T follicular helper cell (primary cell): ENCODE measurements at places on chromosomes 11 and 22.

DNA sequence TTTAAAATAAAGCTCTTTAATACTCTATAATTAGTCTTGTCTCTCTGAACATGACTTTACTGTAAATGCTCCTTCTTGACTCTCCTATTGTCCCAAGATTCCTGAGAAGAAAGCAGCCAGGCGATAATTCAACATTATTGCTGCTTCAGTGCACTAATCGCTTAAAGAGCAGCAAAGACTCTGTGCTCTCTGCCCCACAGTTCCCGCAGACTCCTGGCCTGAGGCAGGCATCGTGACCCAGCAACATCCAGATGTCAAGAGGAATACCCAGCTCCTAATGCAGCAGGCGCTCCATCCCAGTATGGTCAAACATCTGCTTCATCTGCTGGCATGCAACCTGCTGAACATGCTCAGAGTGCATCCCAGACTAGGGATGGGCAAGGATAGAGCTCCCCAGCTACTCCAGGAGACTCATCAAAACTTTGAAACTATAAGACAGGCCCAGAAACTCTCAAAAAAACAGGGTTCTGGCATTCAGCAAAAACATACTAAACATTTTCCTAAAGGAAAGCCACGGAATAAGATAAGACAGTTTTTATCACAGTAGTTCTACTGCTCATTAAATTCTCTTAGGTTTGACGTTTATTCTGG, 270.0 kb downstream of the SOX6 start:
- DNase-seq: no peak

DNA sequence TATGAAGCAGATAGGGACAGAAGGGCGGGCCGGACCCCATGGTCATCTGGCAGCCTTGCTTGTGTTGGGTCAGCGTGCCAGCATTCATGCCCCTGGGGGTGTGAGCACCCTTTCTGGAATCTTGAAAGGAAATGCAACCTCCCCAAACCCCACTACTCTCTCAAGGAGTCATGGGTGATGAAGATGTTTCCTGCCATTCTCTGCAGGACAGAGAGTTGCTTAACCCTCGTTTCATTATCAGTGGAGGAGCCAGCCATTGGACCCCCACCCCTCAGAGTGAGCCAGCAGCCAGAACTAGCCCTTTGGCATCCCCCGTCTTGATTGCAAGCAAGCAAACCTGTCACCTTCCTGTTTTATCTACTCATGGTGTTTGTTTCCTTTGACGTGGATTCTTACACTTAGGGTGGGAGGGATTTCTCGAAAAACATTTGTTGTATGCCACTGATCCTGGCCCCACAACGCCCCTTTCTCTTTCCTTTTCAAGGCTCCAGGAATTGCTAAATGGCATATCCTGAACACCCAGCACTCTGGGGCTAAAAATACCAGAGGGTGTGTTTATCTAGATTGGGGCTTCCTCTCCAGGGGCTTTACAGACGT, 258.3 kb downstream of the ETS1 start:
- no peak for DNase-seq

DNA sequence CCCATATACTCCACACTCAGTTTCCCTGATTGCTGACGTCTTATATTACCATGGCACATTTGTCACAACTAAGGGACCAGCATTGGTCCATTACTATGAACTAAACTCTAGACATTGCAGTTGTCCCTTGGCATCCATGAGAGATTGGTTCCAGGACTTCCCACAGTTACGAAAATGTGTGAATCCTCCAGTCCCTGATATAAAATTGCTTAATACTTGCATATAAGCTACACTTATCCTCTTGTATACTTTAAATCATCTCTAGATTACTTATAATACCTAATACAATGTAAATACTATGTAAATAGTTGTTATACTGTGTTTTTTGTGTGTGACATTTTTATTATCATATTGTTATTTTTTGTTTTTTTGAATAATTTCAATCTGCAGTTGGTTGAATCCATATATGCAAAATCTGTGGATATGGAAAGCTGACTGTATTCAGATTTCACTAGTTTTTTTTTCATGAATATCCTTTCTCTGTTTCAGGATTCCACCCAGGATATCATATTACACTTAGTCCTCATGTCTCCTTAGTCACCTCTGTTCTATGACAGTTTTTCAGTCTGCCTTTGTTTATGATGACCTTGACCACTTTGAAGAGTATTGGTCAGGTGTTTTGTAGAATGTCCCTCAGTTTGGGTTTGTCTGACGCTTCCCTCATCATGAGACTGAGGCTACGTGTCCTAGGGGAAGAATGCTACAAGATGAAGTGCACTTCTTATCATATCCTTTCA, 55.3 kb downstream of the INSC start:
- no peak for DNase-seq

GRCh38 chr22:25969286-25969685, 200.0 kb upstream of the SEZ6L start:
- DNase-seq: no peak

- DNase-seq: no peak
Measured at GRCh38 chr22:17674152-17674551, 35.6 kb downstream of the BCL2L13 start.

GRCh38 chr11:97567801-97568200, 1178.0 kb downstream of the JRKL start:
- DNase-seq: no peak

DNA sequence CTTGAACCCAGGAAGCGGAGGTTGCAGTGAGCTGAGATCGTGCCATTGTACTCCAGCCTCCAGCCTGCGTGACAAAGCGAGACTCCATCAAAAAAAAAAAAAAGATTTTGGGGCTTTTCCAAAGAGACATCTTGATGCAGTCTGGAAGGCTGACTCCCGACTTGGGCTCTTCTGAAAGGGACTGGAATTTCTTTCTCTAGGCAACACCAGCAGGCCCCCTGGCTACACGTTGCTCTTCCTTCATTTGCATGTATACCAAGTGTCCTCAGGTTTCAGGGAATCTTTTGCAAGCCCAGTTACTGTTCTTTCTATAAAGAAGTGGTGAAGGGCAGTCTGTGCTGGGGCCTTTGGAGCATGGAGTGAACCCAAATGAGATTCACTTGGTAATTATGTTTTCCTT, 211.0 kb downstream of the GRIK4 start:
- no peak for DNase-seq

DNA sequence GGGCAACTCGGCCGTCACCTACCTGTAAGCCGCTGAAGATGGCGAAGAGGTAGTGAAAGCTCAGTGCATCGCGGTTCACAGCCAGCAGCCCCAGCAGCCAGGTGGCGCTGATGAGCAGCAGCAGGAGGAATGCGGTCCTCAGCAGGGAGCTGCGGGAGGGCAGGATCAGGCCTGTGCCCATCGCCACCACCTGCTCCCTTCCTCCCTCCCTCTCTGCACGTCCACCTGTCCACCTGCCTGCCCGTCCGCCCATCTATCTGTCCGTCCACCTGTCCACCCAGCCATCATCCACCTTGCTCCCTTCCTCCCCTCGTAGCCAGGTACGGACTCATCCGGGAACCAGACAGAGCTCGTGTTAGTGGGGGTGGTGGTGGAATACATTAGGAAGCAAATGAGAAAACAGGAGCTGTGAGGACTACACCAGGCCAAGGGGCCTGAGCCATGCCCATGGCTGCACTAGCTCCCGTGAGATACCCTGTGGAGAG, 32.2 kb downstream of the TRMU start:
- DNase-seq: peak; percentile 43

DNA sequence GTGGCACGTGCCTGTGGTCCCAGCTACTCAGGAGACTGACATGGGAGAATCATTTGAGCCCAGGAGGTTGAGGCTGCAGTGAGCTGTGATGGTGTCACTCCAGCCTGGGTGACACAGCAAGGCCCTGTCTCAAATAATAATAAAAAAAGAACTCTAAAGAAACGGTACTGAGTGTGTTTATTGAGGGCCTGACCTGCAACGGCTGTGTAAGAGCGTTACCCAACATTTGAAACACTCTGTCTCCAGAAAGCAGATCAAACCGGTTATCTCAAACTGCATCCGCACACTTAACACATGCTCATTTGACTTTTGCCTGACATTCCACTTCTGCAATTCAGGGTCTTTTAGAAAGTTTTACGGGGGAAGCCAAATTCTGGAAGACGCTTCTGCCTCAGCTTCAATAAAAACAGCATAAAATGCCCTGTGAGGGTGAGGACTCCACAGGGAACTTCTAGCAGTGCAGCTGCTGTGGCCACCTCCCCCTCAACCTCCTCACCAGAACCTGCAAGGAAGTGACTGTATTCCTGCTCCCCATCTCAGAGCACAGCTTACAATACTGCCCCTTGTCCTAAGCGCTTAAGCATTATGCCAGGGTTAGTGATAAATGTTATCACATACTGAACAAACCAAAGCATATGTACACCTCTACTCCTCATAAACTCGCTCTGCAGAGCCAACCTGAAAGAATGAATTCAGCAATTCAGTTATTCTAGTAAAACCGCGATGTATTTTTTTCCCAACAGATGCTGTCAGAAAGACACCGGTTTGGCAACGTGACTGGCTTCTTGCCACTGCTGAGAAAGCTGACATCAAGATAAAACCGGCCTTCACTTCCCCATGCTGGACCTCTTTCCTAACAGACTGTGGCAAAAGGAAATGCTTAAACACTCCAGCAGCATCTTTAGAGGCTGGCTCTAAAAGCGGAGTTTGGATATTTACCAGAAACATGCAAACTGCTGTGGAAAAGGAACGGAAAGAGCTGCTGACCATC, 52.2 kb downstream of the PRDM10 start:
- DNase-seq: no peak

GRCh38 chr22:43202756-43203410, 15.9 kb upstream of the TTLL12 start:
- DNase-seq: no peak

- no peak for DNase-seq
Measured at GRCh38 chr11:78034623-78035022, 11.5 kb upstream of the KCTD14 start.

DNA sequence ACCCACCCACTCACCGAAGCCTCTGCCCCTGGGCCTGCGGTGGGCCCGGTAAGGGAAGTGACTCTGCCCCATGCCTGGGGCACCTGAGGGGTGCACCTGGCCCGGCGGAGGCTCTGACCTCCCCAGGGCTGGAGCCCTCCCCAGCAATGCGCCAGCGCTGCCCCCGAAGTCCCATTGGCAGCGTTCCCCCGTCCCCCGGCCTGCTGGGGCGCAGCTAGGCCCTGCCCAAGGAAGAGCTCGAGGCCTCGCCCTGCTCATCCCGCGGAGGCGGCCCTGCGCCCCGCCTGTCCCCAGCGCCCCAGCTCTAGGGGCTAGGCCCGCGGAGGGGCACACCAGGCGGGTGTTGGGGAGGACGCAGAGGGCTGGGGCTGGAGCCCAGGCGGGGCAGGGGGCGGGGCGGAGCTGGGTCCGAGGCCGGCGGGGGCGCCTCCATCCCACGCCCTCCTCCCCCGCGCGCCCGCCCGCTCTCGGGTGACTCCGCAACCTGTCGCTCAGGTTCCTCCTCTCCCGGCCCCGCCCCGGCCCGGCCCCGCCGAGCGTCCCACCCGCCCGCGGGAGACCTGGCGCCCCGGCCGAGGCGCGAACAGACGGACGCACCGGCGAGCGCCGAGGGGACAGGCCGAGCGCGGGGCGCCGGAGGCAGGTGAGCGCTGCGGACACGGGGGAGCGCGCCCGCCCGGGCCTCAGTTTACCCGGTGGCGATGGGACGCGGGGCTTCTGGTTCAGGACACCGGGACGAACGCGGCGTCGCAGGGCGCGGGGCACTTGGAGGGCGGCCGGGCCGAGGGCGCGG, at the start of gene EPS8L2:
TSS of gene EPS8L2 (plus strand) at position 586 of the 793 bp plus-strand sequence. CDS start 3,177 bp downstream, outside the sequence.
- no peak for DNase-seq

DNA sequence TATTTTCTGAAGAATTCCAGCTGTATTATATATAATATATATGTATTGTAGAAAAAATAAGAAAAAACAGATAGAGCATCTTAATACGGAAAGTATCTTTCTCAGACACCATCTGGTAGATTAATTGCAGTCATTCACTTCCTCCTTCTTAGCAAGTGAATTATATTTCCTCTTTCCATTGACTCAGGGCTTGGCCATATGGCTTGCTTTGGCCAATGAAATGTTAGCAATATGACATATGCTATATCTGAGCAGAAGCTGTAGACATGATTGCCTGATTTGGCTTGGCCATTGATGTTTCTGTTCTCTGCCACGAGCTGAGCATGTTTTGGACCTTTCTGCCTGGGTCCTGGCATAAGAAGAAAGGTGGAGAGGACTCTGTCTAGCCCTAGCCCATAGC, 34.4 kb upstream of the ZBED5 start:
- DNase-seq: no peak

GRCh38 chr11:848380-848931, 5.8 kb downstream of the TSPAN4 start:
- peak; percentile 45 for DNase-seq
